ENCODE measurements at places on chromosomes 3 and 15.

DNA sequence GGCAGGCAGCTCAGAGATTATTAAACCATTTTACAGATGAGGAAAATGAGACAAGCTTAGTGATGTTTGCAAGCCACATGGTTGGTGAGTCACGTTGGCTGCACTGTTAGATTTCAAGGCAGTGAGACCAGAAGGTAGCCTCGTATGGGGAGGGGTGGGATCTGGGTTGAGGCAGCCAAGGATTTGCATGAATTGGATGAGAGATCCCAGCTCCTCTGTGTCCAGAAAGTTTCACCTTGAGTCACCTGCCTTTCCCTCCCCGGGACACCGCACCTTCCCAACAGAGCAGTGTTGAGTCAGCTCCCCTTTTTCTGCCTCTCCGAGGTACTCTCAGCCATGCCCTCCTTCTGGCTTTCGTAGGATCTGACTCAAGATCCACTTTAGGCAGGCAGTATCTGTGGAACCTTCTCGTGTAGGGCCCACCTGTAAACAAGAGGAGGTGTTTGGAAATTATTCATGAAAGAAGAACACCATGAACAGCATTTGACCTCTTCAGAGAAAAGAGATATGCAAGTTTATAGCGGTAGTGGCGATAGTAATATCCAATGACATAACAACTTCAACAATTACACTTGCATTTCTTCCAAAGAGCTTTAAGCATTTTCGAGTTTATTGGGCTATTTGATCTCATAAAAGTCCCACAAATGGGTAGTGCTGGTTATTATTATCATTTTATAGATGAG is 46.8 kb upstream of the VPS8 start:
- no peak for DNase-seq

DNA sequence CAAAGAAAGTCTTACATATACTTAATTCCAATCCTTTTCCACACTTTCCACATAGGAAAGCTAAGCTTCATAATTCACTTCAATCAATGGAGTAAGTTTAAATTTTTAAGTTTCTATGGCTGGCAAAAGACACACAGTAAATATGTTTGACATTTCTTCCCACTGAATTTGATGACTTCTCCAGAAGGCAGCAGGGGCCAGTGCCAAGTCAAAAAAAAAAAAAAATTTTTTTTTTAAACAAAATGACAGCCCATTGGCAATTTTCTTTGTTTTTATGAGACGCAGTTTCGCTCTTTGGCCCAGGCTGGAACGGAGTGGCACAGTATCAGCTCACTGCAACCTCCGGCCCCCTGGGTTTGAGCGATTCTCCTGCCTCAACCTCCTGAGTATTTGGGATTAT is 28.7 kb downstream of the ATP13A3 start:
- DNase-seq = no peak

DNA sequence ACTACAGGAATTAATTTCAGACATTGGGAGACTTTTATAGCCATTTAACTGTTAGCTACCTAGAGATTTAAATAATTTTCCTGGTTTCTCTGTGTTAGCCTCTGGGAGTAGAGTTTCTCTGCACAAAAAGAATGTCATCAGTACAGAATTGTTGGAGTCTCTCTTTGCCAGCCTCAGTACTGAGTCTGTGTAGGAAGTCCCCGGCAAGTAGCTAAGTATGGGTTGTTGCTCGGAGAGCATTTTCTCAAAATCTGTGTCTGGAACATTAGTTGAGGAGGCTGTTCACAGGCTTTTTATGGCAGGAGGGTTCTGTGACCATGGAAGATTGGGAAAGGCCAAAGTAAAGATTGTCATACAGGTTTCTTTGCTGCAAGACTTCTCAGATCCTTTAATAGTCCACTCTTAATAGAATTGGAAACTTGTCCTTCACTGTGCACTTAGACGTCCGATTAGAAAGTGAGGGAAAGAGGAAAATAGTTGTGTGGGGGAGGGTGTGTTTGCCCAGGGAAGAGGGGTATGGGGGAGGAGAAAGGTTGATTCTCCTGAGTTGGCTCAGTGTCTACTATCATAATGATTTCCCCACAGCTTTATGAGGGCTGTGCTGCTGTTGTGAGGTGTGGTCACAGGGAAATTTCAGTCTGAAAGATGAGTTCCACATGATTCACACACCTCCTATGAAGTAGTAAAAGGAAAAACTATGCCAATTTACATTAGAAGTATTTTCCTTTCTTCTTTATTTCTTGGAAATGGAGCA is 207.1 kb downstream of the PTPRG start:
- DNase-seq = no peak

DNA sequence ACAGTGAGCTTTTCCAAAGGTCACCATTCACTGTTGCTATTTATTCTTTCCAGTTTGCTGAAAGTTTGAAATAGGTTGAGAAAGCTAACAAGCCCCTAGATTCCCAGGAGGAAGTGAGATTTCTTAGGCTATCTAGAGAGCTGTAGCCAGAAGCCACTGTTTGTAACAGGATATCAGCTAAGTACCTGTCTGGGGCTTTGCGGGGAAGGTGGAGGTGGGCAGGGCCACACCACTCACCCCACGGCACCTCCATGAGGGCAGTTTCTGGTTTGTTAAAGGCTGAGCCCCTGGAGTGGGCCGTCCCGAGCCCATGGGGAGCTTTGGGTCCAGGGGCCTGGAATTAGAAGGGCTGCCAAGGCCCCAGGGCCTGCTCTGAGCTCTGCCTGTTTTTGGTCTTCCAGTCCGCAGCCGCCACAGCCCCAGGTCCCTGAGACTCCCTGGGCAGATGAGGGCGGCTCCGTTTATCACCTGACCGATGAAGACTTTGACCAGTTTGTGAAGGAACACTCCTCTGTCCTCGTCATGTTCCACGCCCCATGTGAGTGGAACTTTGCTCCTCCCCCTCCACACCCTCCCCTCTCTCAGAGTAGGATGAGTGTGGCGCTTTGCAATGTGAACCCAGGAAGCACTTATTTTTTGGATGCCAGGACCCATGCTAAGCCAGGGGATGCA is 63.4 kb downstream of the PDIA5 start:
- DNase-seq = no peak

DNA sequence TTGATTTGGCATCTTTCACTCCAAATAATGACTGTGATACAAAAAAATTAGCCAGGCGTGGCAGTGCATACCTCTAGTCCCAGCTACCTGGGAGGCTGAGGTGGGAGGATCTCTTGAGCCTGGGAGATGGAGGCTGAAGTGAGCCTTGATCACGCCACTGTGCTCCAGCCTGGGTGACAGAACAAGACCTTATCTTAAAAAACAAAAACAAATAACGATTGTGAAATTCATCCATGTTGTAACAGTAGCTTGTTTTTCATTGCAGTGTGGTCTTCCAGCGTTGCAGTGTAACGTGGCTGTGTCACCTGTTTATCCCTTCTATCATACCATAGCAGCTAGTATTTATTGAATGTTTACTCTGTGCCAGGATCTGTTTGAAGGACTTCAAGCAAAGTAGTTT is 120.9 kb downstream of the ITPR1 start:
- DNase-seq = no peak

- no peak for DNase-seq
Observed at GRCh38 chr15:101439285-101439919, 50.1 kb downstream of the PCSK6 start.

DNA sequence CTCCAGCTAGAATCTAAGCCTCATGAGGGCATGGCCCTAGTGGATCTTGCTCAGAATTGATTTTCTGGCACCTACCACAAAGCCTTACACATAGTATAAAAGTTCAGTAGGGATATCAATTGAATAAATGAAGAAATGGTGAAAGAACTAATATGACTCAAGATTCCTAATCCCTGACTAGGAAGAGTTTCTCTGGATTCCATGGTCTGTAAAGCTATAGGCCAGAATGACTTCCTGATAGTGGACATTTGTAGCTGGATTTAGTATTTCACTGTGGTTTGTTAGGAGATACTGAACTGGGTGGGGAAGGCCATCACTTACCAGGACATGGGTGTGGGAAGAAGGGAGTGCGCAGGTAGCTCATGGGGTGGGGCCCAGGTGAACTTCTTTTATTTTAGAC is 168.9 kb downstream of the RAP2B start:
- DNase-seq = no peak

DNA sequence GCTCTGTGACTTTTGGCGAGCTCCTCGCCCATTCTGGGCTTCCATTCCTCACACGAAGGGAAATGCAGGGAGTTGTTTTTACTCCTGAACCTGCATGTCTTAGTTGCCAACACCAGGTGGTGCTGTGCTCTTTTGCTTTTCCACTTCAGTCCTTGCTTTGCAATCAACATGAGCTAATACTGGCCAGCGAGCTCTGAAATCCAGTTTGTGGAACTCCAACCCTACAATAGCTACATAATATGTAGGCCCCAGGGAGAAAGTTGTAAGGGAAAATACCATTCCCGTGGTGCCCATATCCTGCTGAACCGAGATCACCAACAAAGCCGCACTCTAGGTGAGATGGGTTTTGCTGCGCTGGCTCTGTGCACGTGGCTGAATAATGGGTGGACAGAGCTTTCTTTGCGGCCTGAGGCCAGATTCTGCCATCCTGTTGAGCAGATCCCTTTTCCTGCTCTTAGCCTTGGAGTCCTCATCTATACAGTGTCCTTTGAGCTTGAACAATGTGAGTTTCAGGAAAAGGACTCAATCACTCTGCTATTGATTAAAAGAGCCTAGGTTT is 25.0 kb downstream of the LSM3 start:
- peak; percentile 25 for DNase-seq

DNA sequence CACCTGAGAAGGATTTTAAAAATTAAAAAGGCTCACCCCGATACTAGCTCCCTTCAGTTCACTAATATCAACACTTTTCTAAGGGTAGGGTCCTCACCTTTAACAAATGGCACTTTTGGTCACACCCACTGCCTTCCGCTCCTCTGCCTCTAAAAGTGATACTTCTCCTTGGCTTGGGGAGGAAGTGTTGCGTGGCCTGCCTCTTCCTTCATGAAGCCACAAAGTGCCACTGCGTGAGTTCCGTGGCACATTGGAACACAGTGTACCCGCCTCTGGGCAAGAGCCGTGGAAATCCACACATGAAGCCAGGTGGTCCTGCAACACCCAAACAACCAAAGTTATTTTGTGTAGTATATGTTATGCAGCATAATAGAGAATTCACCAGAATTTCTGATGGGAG is 3.9 kb downstream of the B4GALT4 start:
- no peak for DNase-seq

DNA sequence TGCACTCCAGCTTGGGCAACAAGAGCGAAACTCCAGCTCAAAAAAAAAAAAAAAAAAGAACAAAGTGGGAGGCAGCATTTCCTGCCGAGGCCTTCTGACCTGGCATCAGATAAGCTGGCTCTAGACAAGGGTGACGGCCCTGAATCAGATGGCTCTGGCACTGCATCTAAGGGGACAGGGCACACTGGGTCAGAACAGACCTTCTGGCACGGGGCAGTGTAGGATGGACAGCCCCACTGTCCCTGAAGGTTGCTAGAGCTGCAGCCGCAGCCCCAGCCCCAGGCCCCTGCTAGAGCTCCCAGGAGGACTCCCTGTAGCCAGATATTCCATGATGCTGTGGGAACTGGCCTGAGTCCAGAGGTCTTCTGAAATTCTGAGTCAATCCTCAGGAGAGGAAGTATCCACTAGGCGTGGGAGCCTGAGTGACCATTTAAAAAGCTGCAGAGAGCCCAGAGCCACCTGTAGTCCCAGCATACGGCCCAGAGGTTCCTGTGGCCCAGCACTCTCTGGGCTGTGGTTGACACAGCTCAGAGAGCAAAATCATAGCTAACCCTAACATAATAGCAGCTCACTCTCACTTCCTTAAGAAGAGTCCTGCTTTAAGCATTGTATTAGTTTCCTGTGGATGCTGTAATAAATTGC is 69.2 kb upstream of the MFGE8 start:
- no peak for DNase-seq

DNA sequence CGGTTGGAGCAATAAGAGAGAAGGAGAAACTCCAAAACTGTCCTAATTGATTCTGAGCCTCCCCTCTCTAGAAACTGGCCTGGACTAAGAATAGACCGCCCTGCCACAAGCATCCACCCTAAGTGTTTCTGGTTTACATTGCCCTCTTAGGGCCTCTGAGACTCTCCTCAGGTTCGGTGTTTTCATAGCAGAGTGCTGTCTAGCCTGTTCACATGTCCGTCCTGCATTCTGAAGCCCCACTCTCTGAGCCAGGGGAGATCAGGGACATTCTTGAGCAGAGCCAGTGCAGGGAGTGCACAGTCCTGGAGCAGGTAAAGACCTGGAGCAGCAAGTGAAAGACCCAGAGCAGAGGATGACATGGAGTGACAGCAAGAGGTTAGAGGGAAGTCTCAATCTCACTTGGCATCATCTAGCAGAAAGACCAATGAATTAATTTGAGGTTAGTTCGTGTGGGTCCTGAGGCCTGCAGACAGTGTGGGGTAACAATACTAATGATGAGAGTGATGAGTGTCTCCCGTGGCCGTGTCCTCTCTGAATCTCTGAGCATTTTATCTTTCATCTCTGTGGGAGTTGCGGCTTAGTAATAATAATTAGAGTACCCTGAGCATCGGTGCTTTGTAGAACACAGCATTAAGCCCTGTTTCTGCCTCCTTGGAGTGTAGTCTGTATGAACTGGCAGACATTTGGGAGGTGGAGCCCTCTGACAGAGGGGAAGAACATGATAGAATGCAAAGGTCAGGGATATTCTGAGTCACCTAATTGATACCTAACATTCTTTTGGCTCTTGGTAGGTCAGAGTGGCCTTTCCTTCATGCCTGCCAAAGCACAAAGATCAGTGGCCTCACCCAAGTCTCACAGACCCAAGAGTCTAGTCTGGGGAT is 24.6 kb downstream of the MAPKBP1 start:
- no peak for DNase-seq

DNA sequence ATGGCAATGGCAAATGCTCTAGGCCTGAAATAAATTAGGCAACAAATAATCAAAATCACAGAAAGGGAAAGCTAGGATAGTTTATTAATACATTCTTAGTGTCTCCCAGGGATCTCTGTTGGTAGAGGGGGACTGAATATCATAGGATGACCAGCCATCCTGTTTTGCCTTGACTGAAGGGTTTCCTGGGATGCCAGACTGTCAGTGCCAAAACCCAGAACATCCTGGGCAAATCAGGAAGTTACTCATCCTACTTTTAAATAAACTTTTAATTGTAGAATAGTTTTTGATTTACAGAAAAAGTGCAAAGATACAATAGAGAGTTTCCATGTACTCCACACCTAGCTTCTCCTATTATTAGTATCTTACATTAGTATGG is 21.8 kb upstream of the SIAH2 start:
- no peak for DNase-seq

- no peak for DNase-seq
Observed at GRCh38 chr15:25329696-25330095, 109.1 kb downstream of the UBE3A start.

GRCh38 chr15:49343546-49343945 is 79.5 kb upstream of the FGF7 start:
- DNase-seq = no peak

- no peak for DNase-seq
Observed at GRCh38 chr3:15809313-15809712, 11.5 kb upstream of the ANKRD28 start.

All from progenitor cell of endocrine pancreas (in vitro differentiated cells).